H9 (cell line): ENCODE measurements at places on chromosomes 1 and 21. TPM values are rescaled to one million over a fixed set of nuclear protein-coding genes. Genes with fewer than 3 reads are reported as not detected.

DNA sequence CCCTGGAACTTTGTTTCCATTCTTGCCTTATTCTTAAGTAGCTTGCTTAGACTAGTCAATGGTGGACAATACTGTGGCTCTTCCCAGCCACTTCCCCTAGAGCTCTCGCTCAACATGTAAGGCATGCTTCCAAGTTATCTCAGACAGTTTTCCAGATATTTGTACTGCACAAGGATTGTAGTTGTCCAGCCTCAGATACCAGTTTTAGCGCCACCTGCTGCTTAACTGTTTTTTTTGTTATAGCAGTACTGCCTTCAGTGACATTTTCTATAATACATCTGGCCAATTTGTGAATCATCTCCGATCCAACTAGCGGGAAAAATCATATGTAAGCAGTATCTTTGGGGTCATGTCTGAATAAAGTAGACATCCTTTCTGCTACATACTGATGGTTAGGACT is 346.7 kb upstream of the ADGRL4 start:
- H3K27ac ChIP-seq, result no peak overlapping the region
- H3K4me3 ChIP-seq, result no peak overlapping the region
- H3K27me3 ChIP-seq, result no peaks in the 10 kb centered on the region
- no peaks in the 10 kb centered on the region for H3K36me3 ChIP-seq

- DNase-seq, result peak; percentile 34
- H3K27me3 ChIP-seq, result no peaks in the 10 kb centered on the region
- no peak overlapping the region for H3K4me3 ChIP-seq
- H3K27ac ChIP-seq, result no peak overlapping the region
Measured at GRCh38 chr1:60727552-60727951, 354.8 kb upstream of the NFIA start.

GRCh38 chr1:92444351-92444750 is 42.4 kb downstream of the GFI1 start:
- H3K4me1 ChIP-seq, result no peaks in the 10 kb centered on the region
- no peaks in the 10 kb centered on the region for H3K27me3 ChIP-seq
- H3K36me3 ChIP-seq, result no peaks in the 10 kb centered on the region
- H3K4me3 ChIP-seq, result no peak overlapping the region

DNA sequence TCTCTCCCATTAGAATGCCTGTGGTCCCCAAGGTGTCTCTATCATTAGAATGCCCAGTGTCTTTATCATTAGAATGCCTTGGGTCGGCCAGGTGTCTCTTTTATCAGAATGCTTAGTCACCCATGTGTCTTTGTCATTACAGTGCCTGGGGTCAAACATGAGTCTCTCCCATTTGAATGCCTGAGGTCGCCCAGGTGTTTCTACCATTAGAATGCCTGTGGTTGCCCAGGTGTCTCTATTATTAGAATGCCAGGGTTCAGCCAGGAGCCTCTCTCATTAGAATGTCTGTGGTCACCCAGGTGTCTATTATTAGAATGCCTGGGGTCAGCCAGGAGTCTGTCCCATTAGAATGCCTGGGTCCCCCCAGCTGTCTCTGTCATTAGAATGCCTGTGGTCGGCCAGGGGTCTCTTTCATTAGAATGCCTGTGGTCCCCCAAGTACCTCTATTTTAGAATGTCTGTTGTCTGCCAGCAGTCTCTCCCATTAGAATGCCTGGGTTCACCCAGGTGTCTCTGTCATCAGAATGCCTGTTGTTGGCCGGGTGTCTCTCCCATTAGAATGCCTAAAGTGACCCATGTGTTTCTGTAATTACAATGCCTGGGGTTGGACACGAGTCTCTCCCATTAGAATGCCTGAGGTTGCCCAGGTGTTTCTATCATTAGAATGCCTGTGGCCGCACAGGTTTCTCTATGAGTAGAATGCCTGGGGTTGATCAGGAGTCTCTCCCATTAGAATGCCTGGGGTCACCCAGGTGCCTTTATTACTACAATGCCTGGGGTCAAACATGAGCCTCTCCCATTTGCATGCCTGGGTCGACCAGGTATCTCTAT is 57.1 kb downstream of the RNF187 start:
- H3K4me1 ChIP-seq, result no peaks in the 10 kb centered on the region
- H3K27ac ChIP-seq, result no peak overlapping the region
- H3K27me3 ChIP-seq, result peaks cover 71% of the 10 kb centered on the region
- no peaks in the 10 kb centered on the region; the same call in 2 of the 3 replicates for H3K36me3 ChIP-seq
- no peak for DNase-seq
- no peak overlapping the region for H3K4me3 ChIP-seq

DNA sequence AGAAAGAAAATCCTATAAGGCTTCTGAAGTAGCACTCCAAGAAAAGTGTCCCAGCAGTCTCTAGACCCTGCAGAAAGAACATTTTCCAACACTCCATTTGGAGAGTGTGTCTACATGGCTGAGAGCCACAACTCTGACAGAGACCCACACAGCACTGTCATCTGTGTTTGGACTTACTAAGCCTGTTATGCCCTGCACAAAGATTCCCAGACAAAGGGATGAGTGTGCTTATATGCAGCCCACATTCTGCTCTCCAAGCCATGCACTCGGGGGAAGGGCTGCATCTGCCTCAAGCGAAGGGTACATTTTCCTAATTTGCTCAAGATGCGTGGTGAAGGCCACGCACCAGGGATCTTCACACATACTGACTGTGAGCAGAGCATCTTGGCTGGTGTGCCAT is 24.4 kb upstream of the SLAMF6 start:
- H3K4me3 ChIP-seq, result no peak overlapping the region
- H3K27ac ChIP-seq, result no peak overlapping the region
- DNase-seq, result no peak

- H3K27ac ChIP-seq, result no peak overlapping the region
- H3K27me3 ChIP-seq, result peaks cover 2% of the 10 kb centered on the region; the same call in 1 of the 2 replicates
- no peak for DNase-seq
Measured at GRCh38 chr1:153742411-153743142, 14.7 kb downstream of the INTS3 start.

GRCh38 chr1:79726911-79727310 is 720.4 kb upstream of the ADGRL4 start:
- DNase-seq, result no peak
- H3K4me3 ChIP-seq, result no peak overlapping the region
- no peaks in the 10 kb centered on the region for H3K36me3 ChIP-seq
- no peak overlapping the region for H3K27ac ChIP-seq
- no peaks in the 10 kb centered on the region for H3K27me3 ChIP-seq

RALGPS2 gene
- 32.6 and 34.1 TPM in 2 replicates for total RNA-seq

IVL gene
- not detected in 2 replicates for total RNA-seq
